Neural progenitor cell (in vitro differentiated cells): ENCODE measurements at places on chromosomes 2 and 18. TPM values are rescaled to one million over a fixed set of nuclear protein-coding genes. Genes with fewer than 3 reads are reported as not detected.

Gene TRPM8
- 4.9 and 7.5 TPM in 2 replicates for total RNA-seq

GRCh38 chr2:25159949-25160348, 8.4 kb downstream of the POMC start:
- DNase-seq: peak; percentile 73
- no peak overlapping the region for H3K4me3 ChIP-seq
- peaks cover 11% of the 10 kb centered on the region for H3K27me3 ChIP-seq
- peaks cover 14% of the 10 kb centered on the region for H3K4me1 ChIP-seq
- H3K27ac ChIP-seq: no peak overlapping the region

DNA sequence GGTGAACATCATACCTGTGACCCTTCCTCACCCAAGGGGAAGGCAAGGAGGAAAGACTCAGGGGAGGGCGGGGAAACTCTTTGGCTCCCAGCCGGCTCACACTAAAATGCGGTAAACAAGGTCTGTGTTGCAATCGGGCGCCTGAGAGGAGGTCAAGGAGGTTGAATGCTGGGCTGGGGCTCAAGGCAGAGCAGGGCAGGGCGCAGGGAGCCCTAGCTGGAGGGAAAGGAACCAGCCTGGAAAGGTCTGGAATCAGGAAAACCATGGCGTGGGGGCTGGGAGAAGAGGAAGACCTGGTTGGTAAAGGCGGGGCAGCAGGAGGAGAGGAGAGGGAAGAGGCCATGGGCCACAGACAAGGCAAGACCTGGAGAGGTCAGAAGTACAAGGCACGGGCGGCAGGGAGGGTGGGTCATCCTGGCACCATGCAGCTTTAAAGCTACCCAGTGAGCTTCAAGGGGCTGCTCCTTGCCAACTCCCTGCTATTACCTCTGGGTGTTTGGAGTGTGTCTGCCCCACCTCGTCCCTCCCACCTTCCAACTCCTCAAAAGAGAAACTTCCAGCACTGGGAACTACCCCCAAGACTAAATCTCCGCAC, 4.8 kb upstream of the TMEM37 start:
- DNase-seq: no peak
- H3K27me3 ChIP-seq: peaks cover 9% of the 10 kb centered on the region
- H3K4me1 ChIP-seq: peaks cover 5% of the 10 kb centered on the region
- H3K4me3 ChIP-seq: no peak overlapping the region

Gene SLC4A3
- 0.88 and 3.7 TPM in 2 replicates for total RNA-seq

Gene GNLY
- total RNA-seq: 0.65 TPM in 1 of 2 replicates, not detected in the other
